ENCODE measurements at places on chromosomes 7 and 10.

GRCh38 chr7:105827151-105827875 lies 49.1 kb downstream of the ATXN7L1 start:
- DNase-seq, result no peak

GRCh38 chr7:49780953-49781352 lies 7.5 kb downstream of the VWC2 start:
- no peak for DNase-seq

- no peak for DNase-seq
These were observed 19.4 kb downstream of the MTURN start for GRCh38 chr7:30154111-30154587.

DNA sequence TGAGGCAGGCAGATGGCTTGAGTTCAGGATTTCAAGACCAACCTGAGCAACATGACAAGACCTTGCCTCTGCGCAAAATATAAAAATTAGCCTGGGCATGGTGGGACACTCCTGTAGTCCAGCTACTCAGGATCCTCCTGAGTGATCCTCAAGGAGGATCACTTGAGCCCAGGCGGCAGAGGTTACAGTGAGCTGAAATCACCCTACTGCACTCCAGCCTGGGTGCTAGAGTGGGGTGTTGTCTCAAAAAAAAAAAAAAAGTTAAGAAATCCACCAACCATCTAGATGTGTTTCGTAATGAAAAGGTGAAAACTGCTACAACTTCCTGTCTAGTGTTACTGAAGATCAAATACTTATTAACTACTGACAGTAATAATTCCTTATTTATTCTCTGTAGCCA lies 8.1 kb downstream of the GLCCI1 start:
- no peak for DNase-seq

DNA sequence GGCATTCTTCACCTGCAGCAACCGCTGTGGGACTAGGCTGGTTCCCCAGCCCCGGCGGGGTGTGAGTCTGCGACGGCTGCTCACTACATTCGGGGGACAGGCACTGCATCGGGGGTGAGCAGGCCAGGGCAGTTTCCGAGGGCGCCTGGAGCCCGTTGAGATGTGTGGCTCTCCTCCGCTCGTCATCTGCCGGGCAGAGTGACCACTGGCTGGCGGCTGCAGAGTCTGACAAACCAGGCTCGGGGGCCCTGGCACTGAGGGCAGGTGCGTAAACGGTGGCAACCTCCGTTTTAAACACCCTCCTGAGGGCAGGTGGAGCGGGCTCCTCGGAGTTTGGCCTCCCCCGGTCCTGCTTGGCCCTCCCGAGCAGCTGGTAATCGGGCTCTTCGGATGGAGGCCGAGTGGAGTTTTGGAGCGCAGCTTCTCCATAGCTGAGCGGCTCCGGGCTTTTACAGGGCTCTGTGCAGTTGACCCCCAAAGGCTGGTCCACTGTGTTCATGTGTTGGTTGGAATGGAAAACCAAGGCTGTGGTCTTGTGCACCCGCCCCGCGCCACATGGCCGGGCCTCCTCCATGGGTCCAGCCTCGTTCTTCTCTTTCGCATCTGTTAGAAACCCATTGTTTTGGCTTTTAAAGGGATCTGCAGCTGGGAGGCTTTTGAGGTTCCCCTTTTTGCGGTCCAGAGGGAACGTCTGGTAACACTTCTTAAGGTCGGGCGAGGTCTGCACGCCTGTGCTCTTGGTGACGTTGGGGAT lies 20.9 kb downstream of the INSYN2A start:
- DNase-seq, result no peak

DNA sequence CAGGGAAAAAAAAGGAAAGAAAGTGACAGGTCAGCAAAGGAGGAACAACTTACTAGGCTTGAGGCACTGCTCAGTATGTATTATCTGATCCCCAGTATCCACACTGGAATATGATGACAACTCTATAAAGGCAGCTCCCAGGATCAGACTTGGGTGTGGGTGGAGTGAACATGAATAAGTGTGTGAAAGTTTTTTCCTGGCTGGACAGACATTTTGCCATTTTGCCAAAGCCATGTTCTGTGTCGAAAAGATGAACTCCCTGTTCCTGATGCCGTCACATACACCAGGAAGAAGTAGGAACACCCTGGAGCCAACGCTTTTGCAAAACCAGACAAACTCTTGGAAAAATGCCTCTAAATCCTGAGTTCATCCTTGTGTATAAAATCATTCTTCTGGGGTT lies 143.2 kb upstream of the MEOX2 start:
- no peak for DNase-seq

DNA sequence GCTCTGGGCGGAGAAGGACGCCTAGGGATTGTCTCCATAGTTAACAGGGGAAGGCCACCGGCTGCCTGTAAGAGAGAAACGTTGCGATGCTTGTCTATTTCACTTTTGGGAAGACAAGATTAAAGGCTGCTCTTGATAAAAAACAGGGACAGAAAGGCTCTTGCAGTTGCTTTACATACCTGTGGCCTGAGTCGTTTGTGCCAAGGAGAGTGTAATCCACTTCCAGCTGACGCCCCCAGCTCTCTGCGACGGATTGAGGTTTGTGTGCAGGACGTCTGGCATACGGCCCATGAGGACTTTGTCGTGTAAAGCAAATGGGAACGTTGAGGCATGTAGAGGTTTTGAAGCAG lies 1.1 kb downstream of the MAP3K8 start:
- no peak for DNase-seq

- DNase-seq, result no peak
These were observed 328.4 kb upstream of the GNAI1 start for GRCh38 chr7:79806161-79806734.

DNA sequence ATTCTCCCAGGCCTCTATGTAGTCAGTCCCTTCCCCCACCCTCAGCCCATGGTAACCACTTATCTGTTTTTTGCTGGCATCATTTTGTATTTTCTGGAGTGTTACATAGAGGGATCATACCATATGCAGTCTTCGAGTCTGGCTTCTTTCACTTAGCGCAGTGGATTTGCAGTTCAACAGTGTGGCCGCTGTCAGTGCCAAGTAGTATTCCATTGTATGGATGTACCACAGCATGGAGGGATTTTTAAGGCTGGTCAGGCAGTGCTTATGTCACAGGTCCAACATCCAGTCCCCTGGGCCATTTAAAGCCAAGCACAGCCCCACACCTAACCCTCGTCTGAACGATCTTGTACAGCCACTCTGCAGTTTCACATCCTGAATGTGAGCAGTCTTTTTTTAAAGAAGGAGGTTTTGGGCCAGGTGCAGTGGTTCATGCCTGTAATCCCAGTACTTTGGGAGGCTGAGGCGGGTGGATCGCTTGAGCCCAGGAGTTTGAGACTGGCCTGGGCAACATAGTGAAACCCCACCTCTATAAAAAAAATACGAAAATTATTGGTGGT lies 121.8 kb downstream of the CUX1 start:
- DNase-seq, result no peak

DNA sequence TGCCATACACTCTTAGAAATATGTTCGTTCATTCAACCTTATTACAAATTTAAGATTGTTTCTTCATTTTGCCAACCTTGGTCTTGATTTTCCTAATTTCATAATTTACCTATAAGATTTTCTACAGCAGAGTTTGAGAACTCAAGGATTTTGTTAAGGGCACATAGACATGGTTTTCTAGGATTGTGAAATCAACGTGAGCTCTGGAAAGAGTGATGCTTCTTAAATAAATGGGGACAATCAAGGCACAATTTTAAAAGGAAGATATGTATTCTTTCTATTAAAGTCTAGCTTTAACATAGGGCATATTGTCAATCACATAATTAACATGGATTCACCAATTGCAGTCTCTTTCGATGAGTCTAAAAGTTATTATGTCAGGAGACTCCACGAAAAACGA lies 174.2 kb upstream of the PHF14 start:
- DNase-seq, result no peak

DNA sequence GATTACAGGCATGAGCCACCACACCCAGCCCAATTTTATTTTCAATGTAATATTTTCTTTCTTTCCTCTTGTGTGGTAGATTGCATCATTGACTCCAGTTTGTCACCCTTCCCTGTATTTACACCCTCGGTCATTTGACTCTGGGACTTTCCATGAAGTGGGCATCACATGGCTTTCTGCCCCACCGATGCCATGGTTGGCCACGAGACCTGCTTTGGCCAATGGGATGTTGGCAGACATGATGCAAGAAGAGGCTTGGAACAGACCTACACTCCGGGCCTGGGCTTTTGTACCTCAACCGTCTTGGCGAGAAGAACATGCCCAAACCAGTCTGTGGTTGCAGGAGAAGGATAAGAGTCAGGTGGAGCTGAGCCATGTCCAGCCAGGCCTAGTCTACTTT lies 38.8 kb upstream of the CACUL1 start:
- DNase-seq, result no peak

DNA sequence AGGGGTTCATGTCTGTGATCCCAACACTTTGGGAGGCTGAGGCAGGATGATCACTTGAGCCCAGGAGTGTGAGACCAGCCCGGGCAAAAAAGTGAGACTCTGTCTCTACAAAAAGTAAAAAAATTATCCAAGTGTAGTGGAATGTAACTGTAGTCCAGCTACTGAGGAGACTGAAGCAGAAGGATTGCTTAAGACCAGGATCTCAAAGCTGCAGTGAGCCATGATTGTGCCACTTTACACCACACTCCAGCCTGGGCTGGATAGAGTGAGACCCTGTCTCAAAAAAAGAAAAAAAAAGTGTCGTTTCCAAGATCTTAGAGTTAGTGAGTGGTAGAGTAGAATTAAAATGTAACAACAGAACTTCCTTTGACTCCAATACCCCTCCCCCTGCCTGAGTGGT lies 589.4 kb upstream of the MBL2 start:
- no peak for DNase-seq

DNA sequence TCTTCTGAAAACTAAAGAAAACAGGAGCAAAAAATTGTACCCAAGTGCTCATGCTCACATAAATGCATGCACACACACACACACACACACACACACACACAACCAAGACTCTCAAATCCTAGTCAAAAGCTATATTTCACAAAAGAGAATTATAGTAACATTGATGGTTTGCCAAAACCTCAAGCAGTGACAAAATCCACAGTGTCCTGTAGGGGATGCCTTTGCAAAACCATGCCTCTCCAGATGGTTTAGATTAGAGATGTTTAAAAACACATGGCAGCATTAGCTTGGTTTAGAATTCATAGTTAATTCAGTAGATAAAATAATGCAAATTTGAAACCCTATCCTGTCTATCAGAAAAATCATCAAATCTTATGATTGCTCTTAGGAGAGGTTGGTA lies 232.2 kb downstream of the DYNC1I1 start:
- DNase-seq, result no peak

DNA sequence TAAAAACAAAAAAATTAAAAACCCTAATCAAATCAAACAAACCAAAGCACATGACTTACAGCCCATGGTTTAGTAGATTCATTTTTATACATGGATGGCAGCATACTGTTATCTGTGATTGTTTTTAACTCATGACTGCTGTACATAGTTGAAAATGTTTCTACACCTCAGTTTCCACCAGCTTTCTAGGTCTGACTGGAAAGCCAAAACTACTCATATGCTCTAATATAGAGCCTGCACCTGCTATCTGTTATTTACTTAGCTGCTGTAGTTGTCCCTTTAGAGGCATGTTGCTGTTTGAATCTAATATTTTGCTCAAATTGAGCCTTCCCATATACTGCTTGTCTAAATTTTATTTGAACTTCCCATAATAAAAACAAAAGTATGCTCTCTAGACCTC lies 289.9 kb upstream of the LRRN3 start:
- no peak for DNase-seq

GRCh38 chr10:91796331-91797047 lies 1.7 kb upstream of the TNKS2 start:
- no peak for DNase-seq

GRCh38 chr7:125256446-125256845 lies 326.8 kb upstream of the POT1 start:
- no peak for DNase-seq

DNA sequence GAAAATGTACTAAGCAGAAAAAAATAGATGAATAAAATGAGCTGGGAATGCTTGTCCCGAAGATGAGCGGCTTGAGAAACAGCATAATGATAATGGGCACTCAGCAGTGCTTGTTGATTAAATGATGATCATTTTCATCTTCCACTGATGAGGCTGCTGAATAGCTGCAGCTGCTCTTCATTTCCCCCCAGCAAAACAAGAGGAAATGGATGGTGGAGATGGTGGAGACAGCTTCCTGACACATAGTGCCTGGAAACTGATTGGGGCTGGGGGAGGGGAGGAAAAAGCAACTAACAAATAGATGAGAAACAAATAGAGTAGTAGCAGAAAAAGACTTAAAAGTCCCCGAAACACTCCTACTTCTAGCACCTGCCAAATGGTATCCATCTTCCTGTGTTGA lies 41.4 kb downstream of the MRC1 start:
- no peak for DNase-seq

DNA sequence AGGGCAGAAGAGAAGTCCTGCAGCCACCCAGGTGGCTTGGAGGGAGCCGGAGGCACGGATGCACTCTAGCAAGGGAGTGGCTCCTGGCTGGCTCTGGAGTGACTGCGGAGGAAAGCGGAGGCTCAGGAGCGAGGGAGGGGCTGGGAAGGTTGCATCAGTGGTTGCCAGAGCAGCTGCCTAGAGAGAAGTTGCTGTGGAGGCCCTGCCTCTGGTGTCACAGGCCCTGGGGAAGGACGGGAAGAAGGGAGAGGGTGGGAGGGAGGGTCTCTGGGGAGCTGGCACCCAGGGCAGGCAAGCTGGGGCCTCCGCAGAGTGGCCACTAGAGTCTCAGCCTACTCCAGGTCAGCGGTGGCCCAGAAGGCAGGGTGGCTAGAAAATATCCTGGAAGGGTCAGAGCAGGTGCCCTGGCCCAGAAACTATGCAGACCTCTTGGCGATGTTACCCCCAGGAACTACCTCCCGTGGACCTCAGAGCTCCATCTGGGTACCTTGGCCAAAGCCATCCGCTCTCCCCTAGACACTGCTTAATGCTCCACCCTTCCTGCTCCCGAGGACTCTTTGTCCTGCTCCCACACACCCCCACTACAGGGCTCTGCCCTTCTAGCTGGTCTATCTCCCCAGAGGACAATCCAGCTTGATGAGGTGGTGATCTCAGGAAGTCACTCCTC lies 164.3 kb downstream of the NRF1 start:
- DNase-seq, result no peak

DNA sequence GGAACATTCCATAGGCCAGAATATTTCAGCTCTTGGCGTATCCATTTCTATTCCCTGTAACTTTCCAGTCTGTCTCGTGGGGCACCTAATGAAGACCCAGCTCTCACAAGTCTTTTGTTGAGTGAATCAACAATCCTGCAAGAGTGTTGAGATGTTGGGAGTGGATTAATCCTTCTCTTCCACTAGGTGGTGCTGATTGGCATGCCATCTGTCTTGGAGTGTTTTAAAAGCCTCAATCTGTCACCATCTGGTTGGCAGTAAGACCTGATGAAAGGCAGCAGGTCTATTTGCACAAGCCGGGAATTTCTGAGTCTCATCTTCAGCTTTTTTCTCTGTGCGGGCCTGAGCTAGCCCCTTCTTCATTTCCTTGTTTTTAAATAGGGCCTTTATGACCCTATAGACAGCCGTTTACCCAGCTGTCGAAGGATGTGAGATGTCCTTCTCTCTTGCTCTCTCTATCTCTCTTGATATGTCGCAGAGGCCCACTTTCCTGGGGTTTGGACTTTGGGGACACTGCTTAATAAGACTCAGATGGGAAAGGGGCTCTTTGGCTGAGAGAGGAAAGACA lies 180.5 kb downstream of the ZNF365 start:
- no peak for DNase-seq

Measured in cortex of kidney (tissue), 1 donor.